Activated T-cell treated with anti-CD3 and anti-CD28 coated beads, Interleukin-2, amount 50 U/mL, for 72 hours (primary cell): ENCODE measurements at places on chromosomes 5 and 9. TPM values are rescaled to one million over a fixed set of nuclear protein-coding genes. Genes with fewer than 3 reads are reported as not detected.

Gene CTSV
- total RNA-seq: 1.3 TPM

Gene TAF1L
- total RNA-seq: not detected

Gene SCGB3A2
- not detected for total RNA-seq

Gene BDP1
- 31.9 TPM for total RNA-seq

Gene ZFR
- total RNA-seq: 85.8 TPM

Gene OR13C9
- total RNA-seq: not detected

Gene PCDHA1
- total RNA-seq: not detected

Gene NME5
- not detected for total RNA-seq

Gene COMMD10
- total RNA-seq: 22.9 TPM

Gene CCDC171
- total RNA-seq: 4.9 TPM

Gene RAB24
- 29.4 TPM for total RNA-seq

Gene PDE4D
- total RNA-seq: 154 TPM

Gene TMEM174
- total RNA-seq: not detected

Gene CDKN2B-AS1
- 0.70 TPM for total RNA-seq

Gene DCAF12
- total RNA-seq: 32.7 TPM

DNA sequence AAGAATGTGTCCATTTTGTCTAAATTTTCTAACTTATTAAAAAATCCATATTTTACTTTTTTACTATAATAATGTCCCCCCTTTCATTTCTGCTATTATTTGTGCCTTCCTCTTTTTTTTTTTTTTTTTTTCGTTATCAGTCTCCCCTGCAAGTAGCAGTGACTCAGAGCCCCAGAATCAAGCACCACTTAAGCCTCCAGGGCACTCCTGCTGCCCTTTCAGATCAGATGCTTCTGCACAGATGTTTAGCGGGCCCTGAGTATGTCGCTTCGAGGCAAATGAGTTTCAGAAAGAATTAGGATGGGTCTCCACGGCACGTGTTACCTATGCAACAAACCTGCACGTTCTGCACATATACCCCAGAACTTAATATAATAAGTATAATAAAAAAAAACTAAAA, 11.7 kb downstream of the MED7 start:
- DNase-seq: no peak

GRCh38 chr9:78371981-78372380, 75.1 kb downstream of the PSAT1 start:
- no peak for DNase-seq

GRCh38 chr5:95915999-95916686, 45.5 kb downstream of the ELL2 start:
- no peak for DNase-seq

DNA sequence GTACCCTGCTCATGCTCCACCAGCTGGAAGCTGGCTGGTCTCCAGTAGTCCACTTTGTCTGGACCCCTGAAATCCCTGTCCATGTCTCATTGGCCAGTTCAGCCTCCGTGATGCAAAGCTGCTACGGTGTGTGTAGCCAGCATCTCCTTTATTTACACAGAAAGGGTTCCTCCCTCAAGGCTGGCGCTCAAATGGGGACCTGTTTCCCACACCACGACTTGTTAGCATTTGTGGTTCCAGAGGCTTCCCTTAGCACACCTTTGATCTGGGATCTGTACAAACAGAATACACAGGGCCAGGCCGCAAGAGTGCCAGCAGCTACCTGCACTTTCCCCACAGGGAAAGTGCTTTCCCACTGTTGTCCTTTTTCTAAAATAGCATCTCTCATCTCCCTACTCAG, 5.7 kb upstream of the SMU1 start:
- no peak for DNase-seq

- no peak for DNase-seq
Measured at GRCh38 chr9:94929369-94929756, 202.9 kb downstream of the AOPEP start.

GRCh38 chr5:25850581-25850980, 1187.8 kb downstream of the CDH9 start:
- no peak for DNase-seq

DNA sequence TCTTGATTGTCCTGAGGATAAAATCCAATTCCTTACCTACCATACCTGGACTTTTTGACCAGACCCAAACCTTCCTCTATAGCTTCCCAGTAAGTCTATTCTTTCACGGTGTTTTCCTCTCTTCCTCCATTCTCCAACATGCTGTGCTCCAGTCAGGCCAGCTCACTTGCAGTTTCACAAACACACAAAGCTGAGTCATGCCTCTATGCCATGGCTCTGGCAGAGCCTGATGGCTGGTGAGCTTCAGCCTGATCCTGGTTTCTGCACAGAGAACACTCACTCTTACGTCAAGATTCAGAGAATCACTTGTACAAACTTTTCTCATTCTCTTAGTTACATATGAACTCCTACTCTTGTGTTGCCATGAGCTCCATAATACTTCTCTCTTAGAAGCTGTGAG, 27.7 kb upstream of the PAX5 start:
- no peak for DNase-seq

- peak; percentile 83 for DNase-seq
Measured at GRCh38 chr9:108934323-108934893, at the start of gene ABITRAM. Gene ABITRAM, plus strand, starts transcription at chr9:108934400. Its CDS starts 87 bp downstream, at chr9:108934487.

DNA sequence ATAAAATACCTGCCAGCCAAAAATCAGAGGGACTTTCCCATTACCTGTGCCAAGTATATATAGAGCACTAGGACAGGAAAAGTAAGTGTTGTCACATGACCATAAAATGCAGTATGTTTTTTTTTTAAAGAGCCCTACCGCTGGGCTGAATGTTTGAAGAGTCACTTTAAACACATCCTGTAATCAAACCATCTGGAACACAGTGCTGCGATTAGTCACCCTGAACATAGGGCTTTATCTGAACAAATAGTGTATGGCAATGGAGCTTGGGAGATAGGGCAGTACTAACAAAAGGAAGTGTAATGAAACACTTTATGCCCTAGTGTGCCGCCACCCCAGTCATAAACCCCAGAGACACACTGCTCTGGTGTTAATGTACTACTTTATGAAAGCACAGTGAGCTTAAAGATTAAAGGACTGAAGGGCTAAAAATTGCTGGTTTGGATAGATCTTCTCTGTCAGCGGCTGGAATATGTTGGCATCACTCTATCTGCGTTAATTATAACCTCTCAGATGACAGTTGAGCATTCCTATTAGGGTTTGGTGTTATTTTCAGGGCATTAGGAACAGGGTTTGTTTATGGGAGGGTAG, 90.4 kb downstream of the ZNF608 start:
- DNase-seq: no peak

GRCh38 chr9:69637193-69637816, 34.9 kb downstream of the APBA1 start:
- DNase-seq: no peak

DNA sequence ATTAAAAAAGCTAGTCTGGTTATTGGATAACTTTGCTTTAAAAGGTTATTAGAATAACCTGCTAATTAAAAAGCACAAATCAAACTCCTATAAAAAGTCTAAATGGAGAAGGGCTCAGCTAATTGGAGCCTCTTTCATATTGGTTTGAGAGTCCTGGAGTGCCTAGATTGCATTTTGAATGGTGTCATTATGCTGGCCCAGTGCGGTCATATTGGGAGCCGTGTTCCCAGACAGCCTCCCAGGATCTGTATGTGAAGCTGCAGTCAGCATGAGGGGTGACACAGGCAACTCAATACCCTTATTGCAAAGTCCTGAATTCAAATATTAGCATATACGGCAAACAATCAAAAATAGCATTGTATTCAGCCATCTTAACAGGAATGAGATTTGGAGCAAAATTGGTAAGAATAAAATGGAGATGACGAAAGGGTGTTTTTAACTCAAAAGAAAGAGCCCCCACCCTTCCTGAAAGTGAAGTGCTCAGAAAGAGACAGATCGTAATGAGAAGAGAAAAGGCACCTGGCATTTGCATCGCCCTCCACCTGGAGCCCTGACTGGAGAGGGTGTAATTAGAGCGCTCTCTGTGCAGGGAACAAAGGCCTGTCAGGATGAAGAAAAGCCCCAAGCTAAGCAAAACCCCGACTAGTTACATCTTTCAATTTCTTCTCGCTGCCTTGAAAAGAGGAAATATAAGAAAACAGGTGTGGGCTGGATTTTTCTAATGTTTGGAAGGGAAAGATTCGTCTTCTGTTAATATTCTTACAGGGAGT, 621.0 kb upstream of the ADAMTS16 start:
- DNase-seq: no peak

GRCh38 chr5:180684623-180685161, 35.3 kb upstream of the FLT4 start:
- no peak for DNase-seq

GRCh38 chr5:143652108-143652700, 159.8 kb upstream of the HMHB1 start:
- DNase-seq: peak; percentile 63

DNA sequence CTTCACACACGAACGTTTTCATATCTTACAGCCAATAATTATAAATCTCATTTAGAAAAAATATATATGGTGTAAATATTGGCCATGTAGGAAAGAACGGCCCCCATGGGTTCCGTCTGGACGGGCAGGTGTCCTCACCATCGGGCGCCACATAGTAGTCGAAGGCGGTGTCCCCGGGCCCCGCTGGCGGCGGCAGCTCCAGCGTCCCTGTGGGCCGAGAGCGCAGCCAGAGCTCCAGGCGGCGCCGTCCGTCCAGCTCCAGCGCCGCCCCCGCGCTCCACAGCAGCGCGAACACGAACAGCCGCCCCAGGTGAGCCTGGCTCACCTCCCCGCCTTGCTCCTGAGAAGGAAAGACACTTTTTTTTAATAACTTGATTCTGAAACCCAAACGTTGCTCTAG, 134.6 kb downstream of the DNAH5 start:
- no peak for DNase-seq

GRCh38 chr9:4334410-4334813, 34.5 kb upstream of the GLIS3 start:
- no peak for DNase-seq

- DNase-seq: no peak
Measured at GRCh38 chr5:96716007-96716406, 53.8 kb downstream of the CAST start.

DNA sequence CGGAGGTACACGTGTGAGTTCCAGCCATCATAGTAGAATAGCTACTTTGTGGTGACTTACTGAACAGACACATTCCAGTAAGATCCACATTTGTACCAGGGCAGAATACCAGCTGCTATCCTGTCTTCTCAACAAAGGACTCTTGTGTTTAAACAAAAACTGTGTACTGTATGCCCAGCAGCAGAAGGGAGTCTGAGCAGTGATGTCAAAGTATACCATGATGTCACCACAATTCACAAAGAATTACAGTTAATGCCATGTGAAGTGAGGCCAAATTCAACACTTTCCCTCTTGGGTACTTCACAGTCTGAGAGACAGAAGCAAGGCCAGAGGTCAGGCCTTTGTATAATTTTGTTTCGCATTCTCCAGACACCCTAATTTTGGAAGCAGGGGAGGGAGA, 137.0 kb downstream of the ADAMTSL1 start:
- DNase-seq: no peak

GRCh38 chr5:131384173-131384572, 120.3 kb downstream of the CDC42SE2 start:
- DNase-seq: no peak

- DNase-seq: no peak
Measured at GRCh38 chr5:123721675-123722276, 209.8 kb downstream of the CSNK1G3 start.

GRCh38 chr9:87667164-87667738, 58.7 kb upstream of the CTSL start:
- DNase-seq: peak; percentile 3

GRCh38 chr5:157290981-157291711, 25.2 kb downstream of the CYFIP2 start:
- peak; percentile 61 for DNase-seq

DNA sequence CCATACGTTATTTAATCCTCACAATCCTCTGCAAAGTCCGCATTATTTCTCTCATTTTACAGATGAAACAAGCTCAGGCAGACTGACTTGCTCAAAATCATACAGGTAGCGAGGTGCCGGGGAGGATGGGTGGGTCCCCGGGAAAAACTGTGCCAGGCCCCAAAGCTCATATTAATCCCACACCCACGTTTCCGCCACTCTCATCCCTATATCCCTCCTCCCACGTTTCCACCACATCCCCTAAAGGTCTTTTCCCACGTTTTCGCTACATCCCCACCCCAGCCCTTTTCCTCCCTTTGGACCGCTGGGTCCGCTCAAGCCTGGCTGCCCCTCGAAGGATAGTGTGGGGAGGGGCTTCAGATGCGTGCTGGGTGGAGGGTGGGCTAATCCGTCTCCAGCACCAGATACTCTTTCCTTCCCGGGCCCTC, 434 bp upstream of the FSD1L start:
- DNase-seq: no peak
